ENCODE measurements at places on chromosomes 3 and 15. TPM values are rescaled to one million over a fixed set of nuclear protein-coding genes. Genes with fewer than 3 reads are reported as not detected.

DNA sequence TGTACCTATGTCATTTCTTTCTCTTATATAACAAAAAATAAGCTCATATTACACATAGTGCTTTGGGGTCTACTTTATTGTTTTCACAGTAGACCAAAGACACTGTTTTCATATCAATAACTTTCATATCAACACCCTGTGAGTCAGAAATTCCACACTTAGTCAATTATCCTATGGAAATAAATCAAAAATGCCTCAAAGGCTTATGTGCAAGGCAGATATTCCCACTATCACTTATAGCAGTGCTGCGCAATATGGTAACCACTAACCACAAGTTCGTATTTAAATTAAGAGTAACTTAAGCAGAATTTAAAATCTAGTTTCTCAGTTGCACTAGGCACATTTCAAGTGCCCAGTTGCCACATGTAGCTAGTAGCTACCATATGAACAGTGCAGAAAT is 15.9 kb downstream of the SCG3 start:
- no peak for DNase-seq

- no peak for DNase-seq
Measured at GRCh38 chr3:159168788-159169187, 366.9 kb downstream of the MFSD1 start.

CRTAP gene
- 284 TPM for total RNA-seq

GRCh38 chr15:64991536-64992135 is 1.9 kb upstream of the SPG21 start:
- DNase-seq, result peak; percentile 66

DNA sequence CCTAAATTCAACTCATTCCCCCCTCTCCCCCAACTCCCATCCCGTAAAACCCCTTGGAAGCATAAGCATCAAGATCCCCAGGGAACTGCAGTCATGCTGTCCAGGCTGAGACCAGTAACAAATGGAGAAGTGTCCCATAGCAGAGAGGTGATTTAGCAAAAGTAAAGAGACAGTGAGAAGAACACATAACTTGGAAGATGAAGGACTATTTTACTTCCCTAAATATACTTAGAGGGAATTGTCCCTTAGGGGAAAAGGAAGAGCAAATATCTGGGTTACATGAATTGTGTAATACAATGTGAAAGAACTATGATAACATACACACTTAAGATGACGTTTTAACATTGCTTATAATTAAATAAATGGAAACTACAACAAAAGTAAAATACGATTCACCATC is 61.6 kb upstream of the LRRFIP2 start:
- no peak for DNase-seq

REC114 gene
- total RNA-seq, result not detected

SLC6A20 gene
- total RNA-seq, result 0.73 TPM

SST gene
- total RNA-seq, result 331 TPM

DNA sequence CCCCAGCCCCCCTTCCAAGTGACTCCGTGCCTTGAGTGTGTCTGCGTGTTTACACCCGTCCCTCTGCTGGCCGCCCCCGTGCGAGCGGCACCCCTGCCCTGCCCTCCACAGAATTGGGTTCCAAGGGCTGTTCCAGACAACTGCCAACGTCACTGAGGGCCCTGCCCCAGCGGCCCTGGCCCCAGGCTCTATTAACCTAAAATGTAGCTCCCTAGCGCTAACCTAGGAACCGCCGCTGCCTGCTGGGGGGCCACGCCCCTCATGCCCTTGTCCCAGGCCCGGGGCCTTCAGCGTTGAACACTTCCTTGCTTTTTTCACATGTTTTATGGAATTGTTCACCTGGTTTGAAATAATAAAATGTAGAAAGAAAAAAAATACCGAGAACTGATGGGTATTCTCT is 10.0 kb upstream of the SEMA3B start:
- DNase-seq, result peak; percentile 51

AMT gene
- total RNA-seq, result 4.5 TPM

DNA sequence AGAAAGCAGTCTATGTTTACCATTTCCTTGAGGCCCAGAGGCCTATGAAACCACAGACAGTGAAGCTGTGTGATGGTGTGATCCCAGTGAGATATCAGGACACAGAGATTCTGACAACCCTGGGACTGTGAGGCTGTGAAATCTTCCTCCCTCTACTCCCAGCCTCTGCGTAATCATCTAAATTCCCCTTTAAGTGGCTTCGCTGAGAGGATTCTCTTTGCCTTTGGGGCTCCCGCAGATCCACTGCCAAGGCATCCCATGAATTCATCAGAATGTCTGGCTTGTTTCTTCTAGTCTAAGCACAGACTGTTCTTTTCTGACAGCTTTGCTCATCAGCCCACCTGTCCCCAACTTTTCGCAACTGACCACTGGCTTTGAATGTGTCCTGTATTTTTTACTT is 901.2 kb upstream of the NR2F2 start:
- DNase-seq, result no peak

- DNase-seq, result peak; percentile 77
Measured at GRCh38 chr3:40086890-40087883, 222.3 kb upstream of the EIF1B start.

GRCh38 chr3:193872265-193872753 is 263.6 kb upstream of the HES1 start:
- peak; percentile 80 for DNase-seq

- no peak for DNase-seq
Measured at GRCh38 chr15:80549654-80550053, 145.5 kb upstream of the ABHD17C start.

DNA sequence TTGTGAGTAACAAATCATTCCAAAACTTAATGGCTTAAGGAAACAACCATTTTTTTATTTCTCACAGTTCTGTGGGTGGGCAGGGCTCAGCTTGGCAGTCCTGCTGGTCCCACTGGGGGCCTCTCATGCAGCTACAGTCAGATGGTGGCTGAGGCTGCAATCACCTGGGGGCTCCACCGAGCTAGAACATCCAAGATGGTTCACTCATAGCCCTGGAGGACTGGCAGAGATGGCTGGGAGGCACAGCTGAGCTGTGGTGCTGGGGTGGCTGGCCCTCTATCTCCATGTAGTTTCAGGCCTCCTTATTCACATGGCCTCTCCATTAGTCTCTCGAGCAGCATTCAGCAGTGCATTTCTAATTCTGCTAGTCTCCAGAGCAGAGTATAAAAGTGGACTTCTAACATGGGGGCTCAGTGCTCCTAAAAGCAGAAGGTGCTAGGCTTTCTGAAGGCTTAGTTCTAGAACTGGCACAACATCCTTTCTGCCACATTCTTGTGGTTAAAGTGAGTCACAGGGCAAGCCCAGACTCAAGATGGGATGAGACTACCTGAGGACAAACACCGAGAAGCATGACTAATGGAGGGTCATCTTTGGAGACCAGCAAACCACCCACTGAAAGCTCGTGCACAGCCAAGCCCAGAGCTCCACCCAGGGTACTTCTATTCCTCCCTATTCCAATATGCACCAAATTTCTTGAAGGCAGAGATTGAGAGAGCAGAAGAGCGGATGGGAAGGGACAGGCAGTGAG is 6.3 kb downstream of the CAV3 start:
- DNase-seq, result no peak

- no peak for DNase-seq
Measured at GRCh38 chr3:175274474-175275218, 415.5 kb downstream of the NAALADL2 start.

- DNase-seq, result no peak
Measured at GRCh38 chr15:84904419-84904818, 20.0 kb downstream of the SLC28A1 start.

MST1R gene
- total RNA-seq, result 181 TPM

DNA sequence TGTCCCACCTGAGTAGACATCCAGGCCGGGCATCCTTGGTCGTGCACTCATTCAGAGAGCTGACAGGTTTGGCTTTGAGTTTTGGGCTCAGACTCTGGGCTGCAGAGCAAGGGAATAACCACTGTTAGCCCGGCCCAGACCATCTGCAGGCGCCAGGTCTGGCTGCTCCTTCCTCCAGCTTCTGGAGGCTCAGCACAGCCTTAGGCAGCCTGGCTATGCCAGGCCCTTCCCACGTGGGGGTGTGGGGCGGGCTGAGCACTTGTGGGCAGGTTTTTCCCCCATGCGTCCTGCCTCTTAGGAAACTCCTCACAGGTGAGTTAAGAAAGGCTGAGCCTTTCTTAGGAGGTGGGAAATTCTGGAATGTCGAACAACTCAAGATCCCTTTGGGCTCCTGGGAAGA is 11.2 kb downstream of the PLA2G4B start:
- peak; percentile 63 for DNase-seq

GRCh38 chr3:156664011-156664830 is 10.2 kb upstream of the TIPARP start:
- DNase-seq, result no peak

DNA sequence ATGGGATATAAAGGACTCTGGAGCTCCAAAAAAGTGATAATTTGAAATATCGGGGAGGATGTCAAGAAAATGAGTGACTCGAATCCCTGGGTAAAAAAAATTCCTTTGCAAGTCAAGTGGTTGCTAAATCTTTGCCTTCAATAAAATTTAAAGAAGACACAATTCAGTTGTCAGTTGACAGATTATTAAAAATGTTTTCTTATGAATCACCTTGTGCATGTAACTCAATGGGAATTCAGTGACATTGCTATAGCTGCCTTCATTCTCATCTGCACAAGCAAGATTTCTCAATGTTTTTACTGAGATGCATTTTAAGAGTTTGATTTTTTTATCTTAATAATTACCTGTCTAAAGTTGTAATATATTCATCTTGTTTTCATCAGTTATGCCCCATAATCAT is 264.0 kb upstream of the IL12A start:
- no peak for DNase-seq

GRCh38 chr15:85897207-85897894 is 102.6 kb upstream of the KLHL25 start:
- no peak for DNase-seq

DNA sequence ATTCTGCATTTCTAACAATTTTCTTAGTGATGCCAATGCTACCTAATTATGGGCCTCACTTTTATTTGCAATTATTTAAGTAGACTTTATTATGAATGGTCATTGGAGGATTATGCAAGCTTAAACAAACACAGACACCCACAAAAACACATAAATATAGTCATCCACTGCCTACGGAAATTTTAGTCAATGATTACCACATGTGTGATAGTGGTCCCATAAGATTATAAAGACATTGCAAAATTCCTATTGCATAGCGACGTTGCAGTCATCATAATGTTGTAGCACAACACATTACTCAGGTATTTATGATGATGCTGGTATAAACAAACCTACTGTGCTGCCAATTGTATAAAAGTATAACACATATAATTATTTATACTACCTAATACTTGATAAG is 247.8 kb upstream of the ALCAM start:
- DNase-seq, result no peak

DNA sequence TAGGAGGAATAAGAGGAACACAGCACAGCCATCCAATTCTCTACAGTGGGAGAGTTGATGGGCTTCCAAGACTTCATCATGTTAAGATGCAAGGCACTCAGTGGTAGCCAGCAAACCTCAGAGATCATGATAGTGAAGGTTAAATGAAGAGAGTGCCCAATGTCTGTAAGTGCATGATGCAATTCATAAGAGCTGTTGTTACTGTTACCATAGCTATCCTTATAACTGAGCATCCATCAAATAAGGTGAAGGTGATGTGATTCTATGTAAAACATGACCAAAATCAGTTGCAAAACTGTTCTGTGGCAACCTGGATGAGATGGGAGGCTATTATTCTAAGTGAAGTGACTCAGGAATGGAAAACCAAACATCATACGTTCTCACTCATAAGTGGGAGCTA is 289.7 kb downstream of the MAGI1 start:
- DNase-seq, result no peak

DNA sequence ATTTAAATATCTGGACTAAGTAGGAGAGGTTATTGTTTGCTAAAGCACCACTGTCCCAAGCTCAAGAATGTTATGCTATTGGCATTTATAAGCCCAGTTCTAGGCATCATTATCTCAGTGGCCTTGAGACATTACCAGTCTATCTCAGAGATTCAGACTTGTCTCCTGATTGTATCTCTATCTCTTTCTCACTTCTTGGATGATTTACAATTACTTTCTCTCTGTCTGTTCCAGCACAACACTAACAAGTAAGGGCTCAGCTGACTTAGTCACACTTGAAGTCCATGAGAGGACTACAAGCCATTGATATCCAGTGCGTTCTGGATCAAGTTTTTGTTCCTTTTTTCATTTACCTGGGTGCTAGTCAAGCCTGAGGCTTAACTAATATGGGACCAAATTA is 60.2 kb downstream of the TRIM69 start:
- DNase-seq, result no peak

IL12A gene
- 1.7 TPM for total RNA-seq

GRCh38 chr3:134134698-134135415 is 105.1 kb upstream of the SLCO2A1 start:
- DNase-seq, result no peak

SCN11A gene
- total RNA-seq, result 0.14 TPM

DNA sequence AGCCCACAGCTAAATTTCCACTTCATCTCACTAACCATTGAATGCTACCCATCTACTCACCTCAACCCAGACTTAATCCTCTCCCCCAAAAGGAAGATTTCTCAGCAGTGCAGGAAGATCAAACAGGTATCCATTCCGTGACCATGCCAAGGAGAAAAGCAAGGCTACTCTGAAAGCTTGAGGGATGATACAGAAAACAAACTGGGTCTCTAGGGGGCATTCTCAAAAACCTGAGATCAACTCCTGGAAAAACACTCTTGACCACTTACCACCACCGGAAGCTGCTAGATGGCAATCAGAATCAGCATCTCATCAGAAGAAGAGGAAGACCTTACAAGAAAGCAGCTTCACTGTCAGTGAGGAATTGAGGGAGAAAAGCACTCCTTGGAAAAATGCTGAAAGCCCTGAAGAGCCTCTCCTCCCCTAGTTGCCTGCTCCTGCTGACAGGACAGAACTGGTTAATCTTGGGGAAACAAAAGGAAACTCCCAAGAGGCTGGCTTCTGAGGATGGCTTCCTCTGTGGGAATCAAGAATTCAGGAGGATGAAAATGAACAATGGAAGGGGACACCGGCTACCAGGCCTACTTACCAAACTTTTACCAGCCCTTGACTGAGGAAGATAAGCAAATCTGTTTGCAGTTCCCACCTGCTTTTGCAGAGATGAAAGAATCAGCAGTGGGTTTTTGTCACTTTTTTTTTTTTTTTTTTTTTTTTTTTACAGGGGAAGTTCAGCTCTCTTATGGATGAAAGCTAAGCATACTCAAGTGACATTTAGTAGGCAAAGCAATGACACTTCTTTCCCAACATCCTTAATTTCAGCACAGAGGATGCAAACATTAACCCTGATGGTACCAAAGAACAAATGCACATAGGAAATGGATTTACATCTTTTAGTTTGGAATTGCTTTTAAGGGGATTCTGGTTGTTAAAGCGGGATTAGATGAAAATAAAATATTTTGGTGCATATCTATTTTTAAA is at the start of gene ATP8B4:
ATP8B4 (minus strand) TSS at position 171 of the 978 bp plus-strand sequence. CDS start 12,267 bp downstream, outside the sequence.
- DNase-seq, result no peak

ASB14 gene
- not detected for total RNA-seq

DNA sequence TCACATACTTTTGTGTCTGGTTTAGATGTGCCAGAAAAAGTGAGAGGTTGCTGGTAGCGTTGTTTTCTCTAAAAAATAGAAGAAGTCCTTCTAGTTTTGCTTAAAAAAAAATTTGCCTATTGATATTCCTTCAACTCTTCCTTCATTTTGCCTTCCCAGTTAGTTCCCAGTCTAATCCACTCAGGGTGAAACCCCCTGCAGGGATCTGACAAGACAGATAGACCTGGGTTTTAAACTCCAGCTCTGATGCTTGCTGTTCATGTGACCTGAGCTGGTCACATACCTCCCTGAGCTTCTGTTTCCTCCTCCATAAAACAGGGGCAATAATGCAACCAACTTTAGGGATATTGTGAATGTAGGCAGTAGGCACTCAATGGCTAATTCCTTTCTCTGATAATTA is 18.6 kb upstream of the KCTD6 start:
- DNase-seq, result no peak

- DNase-seq, result peak; percentile 87
Measured at GRCh38 chr15:57609805-57610529, 18.3 kb downstream of the MYZAP start.

- DNase-seq, result no peak
Measured at GRCh38 chr3:29145360-29145759, 135.5 kb upstream of the RBMS3 start.

All from stomach (tissue), 19 donors.